PC-9 (cell line): ENCODE measurements at places on chromosomes 3 and 15. TPM values are rescaled to one million over a fixed set of nuclear protein-coding genes. Genes with fewer than 3 reads are reported as not detected.

- no peak for DNase-seq
Observed at GRCh38 chr15:29133791-29134190, 135.8 kb downstream of the NSMCE3 start.

- DNase-seq = no peak
Observed at GRCh38 chr3:119779731-119780383, 2.0 kb upstream of the NR1I2 start.

- DNase-seq = no peak
Observed at GRCh38 chr15:34721157-34721801, 33.5 kb downstream of the GJD2 start.

DNA sequence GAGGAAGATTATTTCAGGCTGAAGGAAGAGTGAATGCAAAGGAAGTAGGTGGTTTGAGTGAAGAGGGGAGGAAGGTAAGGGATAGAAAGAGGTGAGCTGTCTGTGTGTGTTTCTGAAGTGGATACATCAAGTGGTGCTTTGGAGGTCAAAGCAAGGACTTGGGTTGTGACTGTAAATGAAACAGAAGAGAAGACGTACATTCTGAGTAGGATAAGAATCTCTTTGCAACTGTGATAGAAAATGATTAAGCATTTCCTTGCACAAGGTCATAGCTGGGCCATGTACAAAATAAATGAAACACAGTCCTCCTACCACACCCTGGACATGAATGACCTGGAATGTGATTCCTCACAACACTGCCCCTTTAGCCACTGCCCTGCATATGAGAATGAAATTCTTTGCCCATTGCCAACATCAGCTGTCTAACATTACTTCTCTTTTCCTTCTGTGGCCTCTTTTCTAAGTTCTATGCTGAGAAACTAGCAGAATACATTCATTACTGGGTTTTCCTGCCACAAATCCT, 28.3 kb upstream of the MINDY4B start:
- DNase-seq = no peak

DNA sequence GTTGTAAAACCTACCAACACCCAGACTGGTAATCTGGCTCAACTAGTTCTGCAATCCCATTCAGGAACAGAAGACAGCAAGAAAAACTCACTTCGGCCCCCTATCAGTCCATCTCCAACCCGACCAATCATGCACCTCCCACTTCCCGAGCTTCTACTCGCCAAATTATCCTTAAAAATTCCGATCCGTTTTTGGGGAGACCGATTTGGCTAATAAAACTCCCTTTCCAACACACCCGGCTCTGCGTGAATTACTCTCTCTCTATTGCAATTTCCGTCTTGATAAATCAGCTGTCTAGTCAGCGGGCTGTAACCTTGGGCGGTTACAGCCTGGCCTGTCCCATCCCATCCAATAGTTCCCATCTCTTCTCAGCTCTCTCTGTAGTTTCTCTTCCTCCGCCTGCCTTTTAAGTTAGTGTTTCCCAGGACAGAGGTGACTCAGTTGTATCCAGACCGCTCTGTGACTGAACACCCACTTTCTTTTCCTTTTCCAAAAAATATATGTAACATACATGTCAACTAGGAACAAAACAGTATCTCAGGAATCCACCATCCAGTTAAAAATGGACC, 780 bp upstream of the ACAD9 start:
- peak; percentile 34 for DNase-seq

DNA sequence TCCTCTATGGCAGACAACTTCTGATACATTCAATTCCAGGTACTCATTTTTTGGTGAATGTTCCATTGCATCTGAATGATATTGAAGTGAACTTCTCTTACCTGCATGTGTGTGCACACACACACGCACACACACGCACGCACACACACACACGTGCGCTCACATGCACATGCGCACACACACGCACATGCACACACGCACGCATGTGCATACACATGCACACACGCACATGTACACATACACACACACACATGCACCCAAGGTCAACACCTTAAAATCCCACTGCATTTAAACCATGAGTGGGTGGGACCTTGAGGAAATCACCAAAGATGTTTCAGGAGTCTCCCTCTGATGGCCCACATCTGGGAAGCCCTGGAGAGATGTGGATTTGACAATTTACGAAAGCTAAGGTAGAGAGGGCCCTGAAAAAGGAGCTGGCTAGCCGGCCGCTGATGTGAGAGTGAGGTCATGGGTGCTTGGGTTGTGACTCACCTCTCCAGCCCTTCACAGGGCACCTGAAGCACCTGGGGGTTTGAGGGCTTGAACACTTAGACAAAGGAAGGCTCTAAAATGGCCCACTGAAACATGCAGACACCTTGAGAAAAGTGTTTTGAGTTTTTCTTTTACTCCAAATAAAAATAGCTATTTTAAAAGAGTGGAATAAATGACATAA, 269.1 kb upstream of the LRRFIP2 start:
- DNase-seq = no peak

DNA sequence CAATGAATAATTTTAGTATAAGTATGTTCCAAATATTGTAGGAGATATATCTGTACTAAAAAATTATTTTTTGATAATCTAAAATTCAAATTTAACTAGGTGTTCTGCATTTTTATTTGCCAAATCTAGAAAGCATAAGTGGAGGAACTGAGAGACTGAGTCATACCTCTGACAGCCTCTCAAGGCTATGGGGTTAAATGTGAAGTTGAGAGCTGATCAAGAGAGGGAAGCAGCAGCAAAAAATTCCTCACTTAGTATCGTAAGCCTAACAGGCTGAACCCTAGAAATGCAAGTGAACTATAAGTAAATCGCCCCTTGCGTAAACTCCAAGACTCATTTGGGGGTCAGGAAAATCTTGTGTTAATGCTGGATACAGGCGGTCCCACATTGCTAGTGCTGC, 12.8 kb upstream of the TOPAZ1 start:
- DNase-seq = no peak

DNA sequence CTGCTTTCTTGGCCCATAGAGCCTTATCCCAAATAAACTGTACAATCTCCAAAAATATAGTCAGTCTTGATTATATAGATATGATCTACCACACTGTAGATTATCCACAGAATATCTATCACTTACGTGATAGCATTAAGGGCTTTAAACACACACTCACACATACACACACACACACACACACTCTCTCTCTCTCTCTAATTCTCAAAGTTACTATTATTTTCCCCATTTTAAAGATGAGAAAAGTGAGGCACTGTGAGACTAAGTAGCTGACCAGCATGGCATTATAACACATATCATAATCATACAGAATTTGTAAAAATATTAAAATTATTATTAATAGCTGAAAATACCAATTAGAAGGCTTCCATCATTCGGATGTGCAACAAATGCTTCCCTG, 4.2 kb downstream of the TBC1D5 start:
- DNase-seq = no peak

- no peak for DNase-seq
Observed at GRCh38 chr15:89096664-89097063, 8.4 kb downstream of the ABHD2 start.

GRCh38 chr3:147161833-147162232, 244.5 kb downstream of the ZIC4 start:
- DNase-seq = no peak

TMCO5A gene
- total RNA-seq = 0.35 TPM in 1 of 2 replicates, not detected in the other

RETNLB gene
- total RNA-seq = not detected in 2 replicates

GCSAM gene
- not detected in 2 replicates for total RNA-seq

ERC2 gene
- total RNA-seq = 0.75 and 1.4 TPM in 2 replicates

GUCA1C gene
- not detected in 2 replicates for total RNA-seq
